Esophagus squamous epithelium (tissue), 5 donors: ENCODE measurements at places on chromosomes 7 and 10.

GRCh38 chr10:72762042-72762441 lies 70.1 kb downstream of the MCU start:
- H3K36me3 ChIP-seq: no peaks in the 10 kb centered on the region
- no peaks in the 10 kb centered on the region for H3K4me1 ChIP-seq
- no peak for DNase-seq

- H3K36me3 ChIP-seq: no peaks in the 10 kb centered on the region
- H3K27me3 ChIP-seq: no peaks in the 10 kb centered on the region
- peak overlapping the region; percentile 9 for H3K27ac ChIP-seq
- H3K4me3 ChIP-seq: no peak overlapping the region
- DNase-seq: no peak
- peaks cover 3% of the 10 kb centered on the region for H3K4me1 ChIP-seq
Observed at GRCh38 chr7:41224063-41224763, 478.7 kb downstream of the INHBA start.

DNA sequence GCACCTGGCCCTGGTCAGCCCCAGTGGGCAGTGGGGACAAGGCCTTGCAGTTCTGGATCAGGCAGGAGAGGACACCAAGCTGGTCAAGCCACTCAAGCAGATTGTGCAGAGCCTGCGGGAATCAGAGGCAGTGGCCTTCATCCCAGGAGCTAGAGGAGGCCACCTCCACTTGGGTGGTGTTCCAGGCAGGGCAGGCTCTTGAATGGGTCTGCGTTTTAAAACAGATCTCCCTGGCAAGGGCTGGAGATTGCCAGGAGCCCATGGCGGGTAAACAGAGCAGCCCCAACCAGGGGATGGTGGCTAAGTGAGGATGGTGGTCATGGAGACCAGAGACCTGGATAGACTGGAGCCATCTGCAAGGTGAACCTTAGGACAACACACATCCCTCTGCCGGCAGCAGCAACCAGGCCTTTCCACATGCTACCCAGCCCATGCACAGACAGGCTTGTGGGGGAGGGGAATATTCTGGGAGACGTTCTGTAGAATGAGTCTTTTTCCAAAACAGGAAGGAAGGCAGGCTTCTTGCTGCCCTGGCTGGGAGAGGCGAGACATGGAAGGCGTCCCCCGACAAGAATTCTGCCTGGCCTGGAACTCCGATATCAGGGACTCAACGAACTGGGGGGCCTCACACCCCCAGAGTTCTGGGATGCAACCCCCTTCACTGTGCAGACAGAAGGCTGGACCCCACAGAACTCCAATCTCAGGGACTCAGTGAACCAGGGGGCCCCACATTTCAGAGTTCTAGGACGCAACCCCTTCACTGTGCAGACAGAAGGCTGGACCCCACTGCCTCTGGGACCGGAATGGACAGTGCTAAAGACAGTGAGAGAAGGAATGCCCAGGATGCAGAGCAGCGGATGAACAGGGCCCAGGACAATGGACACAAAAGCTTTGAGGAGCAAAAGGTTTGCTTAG lies 264.8 kb downstream of the PTPRN2 start:
- H3K4me3 ChIP-seq: no peak overlapping the region
- H3K27ac ChIP-seq: no peak overlapping the region
- DNase-seq: no peak
- peaks cover 12% of the 10 kb centered on the region for H3K27me3 ChIP-seq

- H3K36me3 ChIP-seq: no peaks in the 10 kb centered on the region
- no peak for DNase-seq
- H3K27ac ChIP-seq: no peak overlapping the region
- H3K4me1 ChIP-seq: no peaks in the 10 kb centered on the region
- no peak overlapping the region for H3K4me3 ChIP-seq
- no peaks in the 10 kb centered on the region for H3K27me3 ChIP-seq
Observed at GRCh38 chr10:61120805-61121204, 176.8 kb upstream of the RHOBTB1 start.

GRCh38 chr10:91713461-91714072 lies 80.7 kb upstream of the PPP1R3C start:
- H3K27me3 ChIP-seq: no peaks in the 10 kb centered on the region
- no peak for DNase-seq
- no peak overlapping the region for H3K27ac ChIP-seq
- no peak overlapping the region for H3K4me3 ChIP-seq
- H3K36me3 ChIP-seq: no peaks in the 10 kb centered on the region

GRCh38 chr7:103059471-103059870 lies 15.1 kb downstream of the FBXL13 start:
- H3K4me3 ChIP-seq: no peak overlapping the region
- H3K4me1 ChIP-seq: no peaks in the 10 kb centered on the region
- no peak overlapping the region for H3K27ac ChIP-seq
- no peak for DNase-seq

DNA sequence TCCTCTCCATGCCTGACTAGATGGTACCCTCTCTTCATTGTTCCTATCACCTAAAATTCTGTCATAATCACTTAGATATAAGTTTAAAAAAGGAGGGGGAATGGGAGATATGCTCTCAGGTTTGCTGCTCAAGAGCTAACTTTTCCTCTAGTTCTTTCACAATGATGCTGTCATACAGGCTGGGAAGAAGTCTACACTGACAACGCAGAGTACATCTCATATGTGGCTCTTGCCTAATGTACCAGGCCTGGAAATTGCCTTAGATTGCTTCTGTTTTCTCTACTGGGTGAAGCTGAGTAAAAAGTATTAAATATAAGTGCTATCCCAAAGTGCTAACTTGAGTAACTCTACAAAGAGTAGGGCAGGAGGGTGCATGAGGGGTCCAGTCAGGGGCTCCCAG lies 43.8 kb upstream of the BET1 start:
- H3K27ac ChIP-seq: no peak overlapping the region
- no peaks in the 10 kb centered on the region for H3K4me1 ChIP-seq
- no peaks in the 10 kb centered on the region for H3K27me3 ChIP-seq
- no peak overlapping the region for H3K4me3 ChIP-seq
- no peaks in the 10 kb centered on the region for H3K36me3 ChIP-seq
